ENCODE measurements at places on chromosomes 5 and 9.

GRCh38 chr5:120254385-120254784 is 209.7 kb upstream of the PRR16 start:
- no peak for DNase-seq

DNA sequence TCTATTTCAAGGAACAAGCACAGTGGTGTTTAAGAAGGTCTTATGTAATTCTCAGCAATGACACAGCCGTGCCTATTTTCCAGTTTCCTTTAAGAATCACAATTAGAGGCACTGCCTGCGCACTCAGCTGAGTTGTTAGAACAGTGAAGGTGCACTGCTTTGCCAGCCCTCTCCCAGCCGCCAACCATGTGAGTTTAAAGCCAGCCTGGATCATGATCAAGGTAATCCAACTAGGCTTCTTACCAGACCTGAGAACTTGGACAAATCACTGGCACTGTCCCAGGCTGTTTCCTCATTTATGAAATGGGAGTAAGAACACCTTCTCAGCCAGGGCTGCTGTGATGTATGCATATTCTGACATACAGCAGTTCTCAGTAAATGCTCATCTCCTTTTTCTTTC is 99.6 kb downstream of the ASTN2 start:
- no peak for DNase-seq

DNA sequence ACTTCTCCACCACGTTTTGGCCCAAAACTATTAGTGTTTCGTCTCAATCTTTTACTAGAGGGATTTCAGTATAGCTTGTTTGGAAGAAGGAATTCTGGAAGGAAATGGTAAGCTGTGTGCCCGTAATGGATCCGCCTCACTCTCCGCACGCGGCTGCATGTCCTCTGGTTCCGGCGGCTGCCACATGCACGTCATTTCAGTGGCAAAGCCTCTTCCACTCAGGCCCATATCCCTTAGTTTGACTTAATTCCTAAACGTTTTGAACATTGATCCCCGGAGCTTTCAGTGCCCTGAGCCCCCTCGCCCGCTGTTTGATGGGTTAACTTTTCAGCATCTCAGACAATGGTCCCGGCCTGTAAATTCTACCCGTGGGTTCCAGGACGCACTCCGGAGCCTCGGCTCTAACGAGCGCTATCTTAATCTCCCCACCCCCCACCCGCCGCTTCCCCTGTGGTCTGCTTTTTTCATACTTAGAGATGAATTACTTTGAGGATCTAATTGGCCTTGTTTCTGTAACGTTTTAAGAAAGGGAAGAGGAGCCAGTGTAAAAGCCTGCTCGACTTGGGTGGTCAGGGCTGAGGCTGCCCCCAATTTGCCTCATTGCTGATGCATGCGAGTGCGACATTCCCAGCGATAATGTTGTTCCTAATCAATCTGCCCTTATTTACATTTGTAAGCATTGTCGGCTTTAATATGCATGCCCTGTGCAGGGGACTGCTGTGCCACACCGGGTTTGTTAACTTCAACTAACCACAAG is 4.6 kb downstream of the PTCH1 start:
- no peak for DNase-seq

DNA sequence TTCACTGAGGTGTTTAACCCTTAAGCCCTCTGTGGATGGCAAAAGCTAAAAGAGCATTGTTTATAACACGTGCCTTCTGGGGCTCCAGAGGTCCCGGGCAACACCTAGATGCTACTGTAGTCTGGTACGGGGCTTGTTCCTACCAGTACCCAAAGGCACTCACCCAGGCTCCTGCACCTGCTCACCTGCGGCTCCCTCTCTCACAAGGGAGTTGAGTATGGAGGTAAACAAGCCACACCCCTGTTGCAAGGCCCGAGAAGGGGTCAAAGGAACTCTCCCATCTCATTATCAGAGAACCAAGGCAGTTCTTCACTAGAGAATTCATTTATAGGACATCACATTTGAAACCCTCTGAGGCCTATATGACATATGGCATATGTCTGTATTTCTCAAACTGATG is 53.4 kb upstream of the IL6ST start:
- DNase-seq = no peak

GRCh38 chr5:145936401-145937131 is at the start of gene SH3RF2:
Gene SH3RF2, plus strand, starts transcription at chr5:145936578. Its CDS starts 1,351 bp downstream, at chr5:145937929.
- peak; percentile 90 for DNase-seq

- DNase-seq = no peak
Observed at GRCh38 chr5:39062530-39062929, 11.7 kb downstream of the RICTOR start.

DNA sequence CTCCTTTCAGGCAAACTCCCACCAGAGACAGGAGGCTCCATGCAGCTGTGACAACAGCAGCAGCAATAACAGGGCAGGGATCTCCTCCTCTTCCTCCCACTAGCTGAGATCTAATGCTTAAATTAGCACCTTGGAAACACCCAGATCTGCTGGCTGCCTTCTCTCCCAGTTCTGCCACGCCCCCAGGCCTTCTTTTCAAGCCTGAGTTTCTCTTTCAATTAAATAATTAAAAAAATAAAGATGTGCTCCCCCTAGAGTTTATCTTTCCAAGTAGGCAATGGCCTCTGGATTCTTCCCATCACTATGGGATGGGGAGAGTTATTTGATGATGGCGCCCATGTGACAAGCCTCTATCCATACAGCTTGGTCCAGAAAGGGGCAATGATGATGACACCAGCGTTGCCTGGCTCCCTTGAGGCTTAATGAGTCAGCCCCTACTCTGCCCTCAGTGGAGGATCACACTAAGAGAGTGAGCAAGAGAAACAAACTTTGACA is 3.8 kb downstream of the FAM219A start:
- DNase-seq = peak; percentile 67

DNA sequence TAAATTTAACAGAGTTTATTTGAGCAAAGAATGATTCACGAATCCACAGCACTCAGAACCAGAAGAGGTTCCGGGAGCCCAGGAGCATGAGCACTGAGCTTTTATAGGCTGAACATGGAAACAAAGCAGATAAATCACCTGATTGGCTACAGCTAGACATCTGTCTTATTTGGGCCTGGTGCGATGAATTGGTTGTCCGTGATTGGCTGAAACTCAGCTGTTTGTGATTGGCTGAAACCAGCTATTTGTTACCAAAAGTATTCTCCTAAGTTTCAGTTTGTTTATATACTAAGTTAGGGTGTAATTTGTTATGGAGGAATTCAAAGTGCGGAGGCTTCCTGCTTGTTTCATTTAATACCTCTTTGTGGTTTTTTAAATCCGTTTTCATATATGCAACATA is 15.8 kb upstream of the LCP2 start:
- DNase-seq = peak; percentile 42

- DNase-seq = no peak
Observed at GRCh38 chr5:111068213-111068612, 3.3 kb upstream of the TSLP start.

- peak; percentile 81 for DNase-seq
Observed at GRCh38 chr9:111599092-111599954, at the start of gene PTGR1. Gene PTGR1, minus strand, starts transcription at chr9:111599647. Its CDS starts 2,225 bp downstream, at chr9:111597422.

DNA sequence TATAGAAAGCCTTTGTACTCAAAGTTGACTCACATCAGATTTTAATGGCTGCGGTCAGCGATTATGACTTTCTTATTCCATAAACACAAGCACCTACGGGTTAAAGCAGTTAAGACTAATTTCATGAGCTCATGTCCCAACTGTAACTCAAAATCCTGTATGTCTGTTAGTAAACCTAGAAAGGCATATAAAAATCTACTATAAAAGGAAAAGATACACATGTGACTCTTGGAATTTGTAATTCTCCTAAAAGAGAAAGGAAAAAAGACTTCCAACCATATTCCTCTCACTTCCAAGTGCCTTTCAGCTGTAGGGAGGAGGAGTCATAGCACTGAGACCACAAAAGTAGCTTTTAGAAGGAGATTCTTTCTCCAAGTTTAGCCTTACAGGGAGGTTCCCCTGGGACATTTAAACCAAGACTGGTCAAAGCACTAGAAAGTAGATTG is 129.1 kb downstream of the EBF1 start:
- DNase-seq = peak; percentile 74

DNA sequence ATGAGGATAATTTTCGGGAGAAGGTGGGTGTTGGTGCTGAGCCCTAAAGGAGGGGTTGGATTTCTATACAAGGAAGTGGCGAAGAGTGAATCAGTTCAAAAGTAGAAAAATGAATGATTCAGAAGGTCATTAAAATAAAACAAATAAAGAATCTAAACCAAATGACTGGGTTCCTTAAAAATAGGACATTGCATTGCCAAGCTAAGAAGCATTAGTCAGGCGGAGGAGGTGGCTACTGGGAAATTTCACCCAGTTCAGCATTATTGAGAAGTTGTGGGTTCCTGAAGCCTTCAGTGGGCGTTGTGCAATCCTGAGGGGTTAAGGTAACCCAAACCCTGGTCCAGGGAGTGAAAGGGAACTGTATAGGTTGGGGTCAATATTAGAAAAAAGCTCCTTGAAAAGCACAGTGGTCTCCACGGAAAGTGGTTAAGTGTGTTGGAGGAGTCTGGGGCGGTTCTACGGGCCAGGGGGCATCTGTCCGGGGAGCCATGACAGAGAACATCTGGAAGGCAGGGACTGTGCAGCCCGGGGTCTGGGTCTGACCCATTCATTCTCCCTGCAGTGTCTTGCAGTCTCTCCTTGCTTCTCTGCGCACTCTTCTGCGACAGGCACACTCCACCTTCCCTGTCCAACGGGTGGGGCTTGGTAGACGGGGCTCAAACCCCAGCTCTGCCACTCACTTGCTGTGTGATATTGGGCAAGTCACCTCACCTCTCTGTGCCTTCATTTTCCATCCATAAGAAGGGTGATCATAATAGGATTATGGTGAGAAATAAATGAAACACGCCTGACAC is 27.6 kb upstream of the DUSP1 start:
- DNase-seq = peak; percentile 41
